ENCODE measurements at places on chromosomes 5 and 9. TPM values are rescaled to one million over a fixed set of nuclear protein-coding genes. Genes with fewer than 3 reads are reported as not detected.

FAM151B gene
- not detected for polyA plus RNA-seq

PLPP7 gene
- polyA plus RNA-seq = 0.24 TPM

INIP gene
- 63.1 TPM for polyA plus RNA-seq

GOLGA1 gene
- polyA plus RNA-seq = 4.0 TPM

UBLCP1 gene
- 62.2 TPM for polyA plus RNA-seq

CCDC192 gene
- not detected for polyA plus RNA-seq

SPINK5 gene
- not detected for polyA plus RNA-seq

RNF183 gene
- not detected for polyA plus RNA-seq

TMC1 gene
- not detected for polyA plus RNA-seq

PIP5KL1 gene
- polyA plus RNA-seq = 0.17 TPM

DDX4 gene
- not detected for polyA plus RNA-seq

HTR4 gene
- not detected for polyA plus RNA-seq

CERT1 gene
- polyA plus RNA-seq = 18.8 TPM

ACTBL2 gene
- not detected for polyA plus RNA-seq

PCDHGA4 gene
- polyA plus RNA-seq = 0.20 TPM

LCN1 gene
- not detected for polyA plus RNA-seq

EQTN gene
- polyA plus RNA-seq = not detected

HAPLN1 gene
- not detected for polyA plus RNA-seq

CCIN gene
- polyA plus RNA-seq = not detected

DOCK8 gene
- polyA plus RNA-seq = 47.7 TPM

ARHGEF37 gene
- polyA plus RNA-seq = 0.47 TPM
